NCI-H1417 (cell line): ENCODE measurements at places on chromosomes 3 and 15.

GRCh38 chr3:33064929-33065328, 32.0 kb downstream of the GLB1 start:
- DNase-seq, result no peak

GRCh38 chr15:62998262-62998890, 44.2 kb upstream of the TPM1 start:
- DNase-seq, result no peak

GRCh38 chr3:69749461-69749860, 10.2 kb downstream of the MITF start:
- DNase-seq, result no peak

GRCh38 chr3:169286214-169286613, 377.3 kb downstream of the MECOM start:
- DNase-seq, result no peak

DNA sequence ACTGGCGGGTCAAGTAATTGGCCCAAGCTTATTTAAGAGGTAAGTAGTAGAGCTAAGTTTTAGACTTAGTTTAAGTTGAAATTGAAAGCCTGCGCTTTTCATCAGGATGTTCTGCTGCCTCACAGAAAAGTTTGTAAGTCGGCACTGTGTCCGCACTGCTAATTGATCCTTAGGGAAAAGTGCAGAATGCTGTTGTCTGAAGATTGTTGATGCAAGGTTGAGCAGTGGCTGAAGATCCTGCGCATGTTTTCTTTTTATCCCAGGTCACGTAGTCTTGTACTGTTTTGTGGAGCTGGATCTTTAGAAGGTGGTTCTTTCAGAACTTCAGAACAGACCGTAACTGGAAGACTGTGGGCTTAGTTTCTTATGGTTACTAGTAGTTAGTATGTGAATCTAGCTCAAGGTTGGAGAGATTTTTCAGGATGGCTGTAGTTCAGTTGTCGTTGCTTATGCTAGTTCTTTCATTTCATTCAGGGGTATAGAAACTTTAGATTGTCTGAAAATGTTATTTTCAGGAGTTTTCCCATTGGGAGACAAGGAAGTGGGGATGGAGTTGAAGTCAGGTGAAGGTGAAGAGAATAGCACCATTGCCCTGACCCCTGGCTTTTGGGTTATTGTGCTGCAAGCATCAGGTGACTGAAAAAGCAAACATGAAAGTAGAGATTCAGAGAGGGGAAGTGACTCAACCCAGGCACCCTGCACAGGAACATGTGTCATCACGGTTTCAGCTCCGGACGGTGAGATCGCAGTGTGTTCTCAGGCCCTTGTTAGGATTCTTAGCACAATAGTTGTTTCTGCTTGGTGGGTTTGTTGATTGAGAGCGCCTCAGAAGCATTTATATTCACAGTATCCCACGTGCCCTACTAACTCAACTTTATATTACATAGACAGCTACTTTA, 32.8 kb downstream of the AKAP13 start:
- peak; percentile 48 for DNase-seq

GRCh38 chr3:49998326-49998725, 58.4 kb downstream of the RBM6 start:
- DNase-seq, result no peak

DNA sequence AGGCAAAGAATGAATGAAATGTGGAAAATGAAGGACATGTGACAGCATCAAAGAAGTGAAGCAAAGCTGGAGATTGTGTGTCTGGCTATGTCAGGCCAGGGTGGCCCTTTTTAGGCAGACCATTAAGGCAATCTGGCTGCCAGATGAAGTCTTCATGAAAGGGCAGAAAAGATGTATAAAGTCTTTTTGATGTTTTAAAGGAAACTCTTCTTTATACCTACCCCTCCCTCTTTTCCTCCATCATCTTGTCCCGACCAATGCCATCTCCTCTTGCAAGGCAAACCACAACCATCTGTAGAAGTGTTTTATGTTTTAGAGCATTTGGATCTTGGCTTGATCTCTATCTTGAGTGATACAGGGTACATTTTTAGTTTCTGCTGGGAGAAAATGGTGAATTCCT, 259.2 kb downstream of the LSAMP start:
- DNase-seq, result no peak

- DNase-seq, result peak; percentile 37
These were observed 103.8 kb upstream of the UBE2E1 start for GRCh38 chr3:23701716-23702597.

GRCh38 chr3:12255393-12255792, 33.5 kb upstream of the PPARG start:
- DNase-seq, result no peak

DNA sequence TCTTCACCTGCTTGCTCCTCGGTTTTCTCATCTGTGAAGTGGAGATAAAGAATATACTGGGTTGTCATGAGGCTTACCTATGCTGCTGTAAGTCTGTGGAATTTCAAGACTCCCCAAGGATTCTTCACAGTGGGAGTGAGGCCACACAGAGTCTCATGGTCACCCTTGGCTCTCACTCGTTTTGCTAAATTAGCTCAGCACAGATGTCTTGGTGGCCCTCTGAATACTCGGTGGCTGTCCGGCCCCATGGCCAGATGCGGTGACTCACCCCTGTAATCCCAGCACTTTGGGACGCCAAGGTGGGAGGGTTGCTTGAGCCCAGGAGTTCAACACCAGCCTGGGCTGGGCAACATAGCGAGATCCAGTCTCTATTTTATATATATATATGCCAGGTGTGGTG, 5.0 kb upstream of the CHCHD6 start:
- no peak for DNase-seq

GRCh38 chr3:71905426-71905825, 120.5 kb upstream of the PROK2 start:
- no peak for DNase-seq

GRCh38 chr3:46233194-46233593, 9.1 kb upstream of the CCR3 start:
- DNase-seq, result no peak
